ENCODE measurements at places on chromosomes 12 and 14.

GRCh38 chr14:76812093-76812421 is 625 bp downstream of the ANGEL1 start:
- no peak for DNase-seq

DNA sequence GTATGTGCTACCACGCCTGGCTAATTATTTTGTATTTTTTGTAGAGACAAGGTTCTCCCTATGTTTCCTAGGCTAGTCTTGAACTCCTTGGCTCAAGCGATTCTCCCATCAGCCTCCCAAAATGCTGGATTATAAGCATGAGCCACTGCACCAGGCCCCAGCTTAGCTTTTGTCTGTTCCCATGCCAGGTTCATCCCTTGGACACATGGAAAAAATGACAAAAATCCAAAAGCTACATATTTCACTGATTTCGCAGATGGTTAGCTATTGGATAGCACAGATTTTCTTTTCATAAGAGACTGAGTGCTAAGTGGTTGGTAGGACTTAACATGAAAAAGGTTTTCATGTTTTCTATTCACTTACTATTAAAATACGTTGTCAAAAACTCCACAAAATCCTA is 286.6 kb upstream of the KITLG start:
- no peak for DNase-seq

DNA sequence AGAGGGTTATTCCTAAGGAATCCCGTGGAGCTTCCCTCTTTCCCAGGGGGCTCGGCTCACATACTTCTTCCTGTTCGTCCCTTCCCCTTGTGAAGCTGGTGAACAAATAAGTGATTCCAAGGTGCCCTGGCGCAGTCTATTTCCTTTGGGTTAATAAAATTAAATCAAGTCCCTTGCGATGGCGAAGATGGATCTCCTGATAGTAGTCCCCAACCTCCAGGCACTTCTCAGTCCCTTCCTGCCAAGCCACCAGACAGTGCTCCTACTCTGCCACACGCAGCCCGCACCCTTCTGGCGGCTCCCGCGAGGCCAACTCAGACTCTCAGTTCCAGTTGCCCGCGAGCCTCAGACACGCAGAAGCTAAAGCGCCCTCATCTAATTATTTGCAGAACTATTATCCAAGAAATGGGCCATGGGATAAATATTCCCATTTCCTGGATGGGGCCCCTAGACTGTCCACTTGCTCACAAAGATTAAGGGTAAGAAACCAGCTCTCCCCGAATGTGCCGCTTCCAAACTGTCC is 2.4 kb upstream of the SIX6 start:
- DNase-seq = no peak

DNA sequence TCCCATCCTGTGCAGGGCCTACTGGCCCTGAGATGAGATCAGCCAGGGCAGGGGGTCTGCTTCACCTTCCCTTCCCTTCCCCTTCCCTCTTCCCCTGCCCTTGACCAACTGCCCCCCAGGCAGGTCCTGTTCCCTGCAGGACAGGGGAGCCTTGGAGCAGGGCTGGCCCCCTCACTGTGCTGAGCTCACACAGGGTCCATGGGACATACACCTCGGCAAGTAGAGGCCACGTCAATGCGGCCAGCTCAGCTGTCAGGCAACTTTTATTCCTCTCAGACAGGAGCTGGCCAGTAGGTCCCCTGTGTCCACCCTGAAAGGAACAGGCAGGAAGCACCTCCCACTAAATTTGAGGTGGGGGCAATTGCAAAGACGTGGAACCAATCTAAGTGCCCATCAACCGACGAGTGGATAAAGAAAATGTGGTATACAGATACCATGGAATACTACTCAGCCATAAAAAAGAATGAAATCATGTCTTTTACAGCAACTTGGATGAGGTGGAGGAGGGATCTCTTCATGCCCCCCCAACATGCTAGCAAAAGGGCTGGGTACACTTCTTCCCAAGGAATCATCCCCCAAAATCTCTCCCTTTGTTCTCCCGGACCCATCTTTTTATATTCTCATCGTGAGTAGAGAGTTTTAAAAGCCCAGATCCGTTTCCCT is 148.7 kb downstream of the BCL11B start:
- no peak for DNase-seq

GRCh38 chr14:75370416-75371205 is 57.2 kb upstream of the JDP2 start:
- no peak for DNase-seq

DNA sequence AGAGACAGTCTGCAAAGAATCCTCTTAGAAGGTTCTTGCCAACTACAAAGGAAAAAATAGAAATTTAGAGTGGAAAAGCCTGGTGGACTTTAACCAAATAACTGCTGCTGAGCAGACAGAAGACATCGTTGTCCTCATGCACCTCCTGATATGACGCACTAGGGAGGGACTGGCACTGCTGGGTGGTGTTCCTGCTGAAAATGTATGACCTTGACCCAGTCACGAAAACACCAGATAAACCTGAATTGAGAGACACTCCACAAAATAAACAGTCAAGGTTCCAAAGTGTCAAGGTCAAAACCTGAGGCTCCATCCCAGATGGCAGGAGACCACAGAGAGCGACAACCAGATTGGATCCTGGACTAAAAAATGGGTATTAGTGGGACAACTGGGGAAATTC is 61.9 kb downstream of the CHGA start:
- no peak for DNase-seq

DNA sequence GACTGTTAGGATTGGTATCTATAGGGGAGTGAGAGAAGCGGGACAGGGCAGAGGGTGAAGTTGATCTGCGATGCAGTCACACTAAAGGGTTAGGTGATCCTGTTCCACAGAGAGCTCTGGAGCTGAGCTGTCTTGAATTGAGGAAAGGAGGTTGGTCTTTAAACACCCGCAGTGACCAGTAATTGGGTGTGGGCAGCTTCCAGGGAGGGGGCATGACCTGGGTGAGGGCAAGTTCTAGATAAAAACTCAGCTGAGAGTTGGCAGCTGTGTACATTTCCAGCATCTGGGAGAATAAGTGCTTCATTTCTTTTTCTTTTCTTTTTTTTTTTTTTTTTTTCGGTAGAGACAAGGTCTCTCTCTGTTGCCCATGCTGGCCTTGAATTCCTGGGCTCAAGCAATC is 35.1 kb downstream of the RDH12 start:
- DNase-seq = no peak

DNA sequence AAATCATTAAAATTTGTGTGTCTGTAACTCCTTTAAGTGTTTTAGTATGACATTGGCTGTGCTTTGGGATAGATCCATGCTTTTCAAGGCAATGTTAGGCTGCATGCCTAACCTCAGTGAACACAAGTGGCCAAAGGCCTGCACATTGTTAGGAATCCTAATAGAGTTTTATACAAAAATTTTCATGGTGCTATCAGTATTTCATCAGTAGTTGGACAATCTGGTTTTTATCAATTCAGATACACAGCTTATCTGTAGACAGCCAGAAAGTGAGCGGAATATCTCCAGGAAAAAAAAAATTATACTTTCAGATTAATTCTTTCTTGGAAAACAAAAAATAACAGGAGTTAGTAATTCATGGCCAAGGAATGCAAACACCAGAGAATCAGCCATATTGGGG is 324.0 kb upstream of the PDE3A start:
- no peak for DNase-seq

GRCh38 chr12:130847112-130847511 is 8.1 kb upstream of the STX2 start:
- DNase-seq = no peak

- no peak for DNase-seq
Measured at GRCh38 chr12:19351346-19351745, 87.9 kb upstream of the AEBP2 start.

DNA sequence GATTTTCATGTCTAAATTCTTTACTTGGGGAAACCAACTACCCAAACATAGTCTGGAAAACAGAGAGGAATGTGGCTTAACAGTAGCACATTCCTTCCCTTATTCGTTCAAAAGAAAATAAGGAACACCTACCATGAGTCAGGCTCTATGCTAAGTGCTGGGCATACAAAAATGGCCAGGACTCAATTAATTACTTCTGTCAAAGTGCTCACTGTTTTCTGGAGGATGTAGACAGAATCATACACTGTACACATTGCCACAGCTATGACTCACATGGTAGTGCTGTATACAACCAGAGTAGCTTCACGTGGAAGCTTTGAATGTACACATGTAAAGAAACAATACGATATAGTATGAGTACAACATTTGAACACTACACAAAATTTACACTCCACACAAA is 50.1 kb downstream of the SLC25A21 start:
- DNase-seq = no peak

GRCh38 chr14:70097576-70098249 is 91.0 kb downstream of the SLC8A3 start:
- DNase-seq = no peak

- DNase-seq = no peak
Measured at GRCh38 chr12:27431185-27431584, 15.4 kb upstream of the SMCO2 start.

GRCh38 chr14:91283666-91284065 is 39.2 kb upstream of the GPR68 start:
- no peak for DNase-seq

- DNase-seq = no peak
Measured at GRCh38 chr14:56806760-56807159, 3.5 kb downstream of the OTX2 start.

- no peak for DNase-seq
Measured at GRCh38 chr14:54364555-54365415, 32.0 kb upstream of the CDKN3 start.

GRCh38 chr14:68632054-68632895 is 160.6 kb downstream of the ZFP36L1 start:
- no peak for DNase-seq

DNA sequence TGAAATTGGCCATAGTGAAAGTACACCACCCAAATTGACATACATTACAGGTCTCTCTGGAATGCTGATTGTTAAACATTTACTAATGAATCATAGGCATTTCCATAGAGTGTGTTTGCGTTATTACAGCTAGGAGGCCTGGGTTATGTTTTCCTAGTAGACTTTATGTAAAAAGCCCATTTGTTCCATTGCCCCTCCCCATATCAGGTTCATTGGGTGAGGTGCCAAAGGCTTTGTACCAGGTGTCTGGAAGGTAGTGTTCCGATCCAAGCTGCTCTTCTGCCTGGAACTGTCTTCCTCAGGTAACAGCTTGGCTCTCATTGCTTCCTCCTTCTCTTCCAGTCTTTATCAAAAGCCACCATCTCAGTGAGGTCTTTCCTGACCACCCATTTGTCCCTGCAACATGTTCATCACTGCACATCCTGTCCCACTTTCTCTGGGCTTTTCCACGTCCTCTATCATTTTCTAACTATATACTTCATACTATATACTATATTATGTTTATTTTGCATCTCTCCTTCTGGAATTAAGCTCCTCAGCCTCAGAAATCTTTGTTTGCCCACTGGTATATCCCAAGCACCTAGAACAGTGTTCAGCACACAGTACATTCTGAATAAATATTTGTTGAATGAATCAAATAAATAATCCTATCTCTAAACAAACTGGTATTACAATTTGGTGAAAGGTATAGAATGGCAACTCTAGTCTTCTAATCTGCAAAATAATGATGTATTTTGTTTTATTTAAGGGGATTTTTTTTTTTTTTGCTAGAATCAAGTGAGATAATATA is 252.3 kb downstream of the KTN1 start:
- no peak for DNase-seq

DNA sequence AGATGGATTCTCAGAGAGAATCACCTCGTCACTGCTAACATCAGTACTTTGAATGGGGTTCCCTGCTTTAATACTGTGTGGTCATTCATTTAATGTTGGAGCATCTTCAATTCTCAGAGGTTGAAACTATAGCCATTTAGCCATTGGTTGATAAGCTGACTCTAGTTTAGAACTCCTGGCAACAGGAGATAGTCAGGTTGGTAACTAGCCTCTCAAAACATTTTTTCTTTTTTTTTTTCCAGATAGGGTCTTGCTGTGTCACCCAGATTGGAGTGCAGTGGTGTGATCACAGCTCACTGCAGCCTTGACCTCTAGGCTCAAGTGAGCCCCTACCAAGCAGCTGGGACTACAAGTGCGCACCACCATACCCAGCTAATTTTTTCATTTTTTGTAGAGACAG is 3.5 kb upstream of the NCKAP5L start:
- no peak for DNase-seq

DNA sequence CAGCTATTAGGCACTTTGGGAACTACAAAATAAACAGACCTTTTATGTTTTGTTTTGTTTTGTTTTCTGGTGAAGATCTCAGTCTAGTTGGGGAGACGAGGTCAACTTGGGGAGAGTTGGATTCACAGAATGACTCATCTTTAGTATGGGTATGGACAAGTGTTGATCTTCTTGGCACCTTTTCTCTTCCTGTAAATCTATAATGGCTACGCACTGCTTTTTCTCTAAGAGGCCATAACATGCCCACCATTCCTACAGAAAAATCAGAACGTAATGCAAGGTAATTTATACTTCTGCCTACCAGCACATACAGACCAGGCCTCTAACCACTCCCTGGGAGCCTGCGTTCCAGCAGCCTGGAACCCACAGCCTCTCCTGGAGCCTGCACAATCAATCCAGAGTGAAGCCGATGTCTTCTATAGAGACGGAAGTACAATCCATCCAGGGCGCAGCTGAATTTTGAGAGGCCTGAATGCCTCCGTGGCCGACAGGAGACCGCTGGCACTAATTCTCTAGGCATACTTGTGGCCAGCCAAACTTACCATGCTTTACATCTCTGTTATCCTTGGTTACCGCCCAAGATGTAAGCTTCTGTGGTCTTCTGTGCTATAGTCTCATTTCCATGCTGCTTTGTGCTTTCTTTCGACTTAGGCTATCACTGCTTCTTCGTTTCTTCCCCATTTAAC is 717 bp downstream of the PPHLN1 start:
- DNase-seq = no peak

DNA sequence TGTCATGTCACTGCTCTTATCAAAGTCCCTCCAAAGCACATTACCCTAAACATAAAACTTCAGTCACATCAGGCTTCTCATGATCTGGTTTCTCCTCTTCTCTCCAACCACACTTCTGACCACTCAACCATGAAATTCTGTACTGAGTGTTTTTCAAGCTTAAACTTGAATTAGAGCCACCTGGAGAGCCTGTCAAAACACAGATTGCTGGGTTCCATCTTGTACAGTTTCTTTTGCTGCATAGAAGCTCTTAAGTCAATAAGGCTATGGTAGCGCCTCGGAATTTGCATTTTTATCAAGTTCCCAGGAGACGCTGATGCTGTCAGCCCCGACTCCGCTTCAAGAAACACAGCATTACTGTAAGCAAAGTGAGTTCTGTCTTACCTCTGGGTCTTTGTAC is 16.4 kb upstream of the SRRM4 start:
- no peak for DNase-seq

DNA sequence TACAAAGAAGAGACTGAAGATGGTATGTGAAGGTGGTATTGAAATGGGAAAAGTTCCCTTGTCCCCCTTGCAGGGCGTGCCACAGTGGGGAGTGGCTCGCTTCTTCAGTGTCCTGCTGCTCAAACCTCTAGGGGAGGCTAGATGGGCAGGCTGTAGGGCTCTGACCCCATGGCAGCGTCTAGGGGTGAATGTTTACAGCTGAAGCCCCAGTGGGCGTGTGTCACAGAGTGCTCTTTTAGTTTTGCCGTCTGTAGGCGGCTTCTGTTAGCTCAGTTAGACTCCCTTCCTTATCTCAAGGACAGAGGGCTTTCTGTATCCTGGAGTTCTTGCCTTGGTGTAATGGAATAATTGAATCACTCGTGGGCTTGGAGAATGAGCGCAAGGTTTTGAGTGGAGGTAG is 266.2 kb downstream of the RAD51B start:
- no peak for DNase-seq

All from stimulated activated CD8-positive, alpha-beta memory T cell treated with anti-CD3 and anti-CD28 coated beads, Interleukin-15, amount 100 ng/mL, for 4 hours (primary cell).